ENCODE measurements at places on chromosomes 7 and 10.

GRCh38 chr10:71622154-71622526 lies 97.4 kb downstream of the C10orf105 start:
- no peak for DNase-seq

GRCh38 chr10:78672918-78673317 lies 395.8 kb upstream of the ZMIZ1 start:
- DNase-seq: no peak

- peak; percentile 41 for DNase-seq
Observed at GRCh38 chr10:71623098-71623985, 96.2 kb downstream of the C10orf105 start.

DNA sequence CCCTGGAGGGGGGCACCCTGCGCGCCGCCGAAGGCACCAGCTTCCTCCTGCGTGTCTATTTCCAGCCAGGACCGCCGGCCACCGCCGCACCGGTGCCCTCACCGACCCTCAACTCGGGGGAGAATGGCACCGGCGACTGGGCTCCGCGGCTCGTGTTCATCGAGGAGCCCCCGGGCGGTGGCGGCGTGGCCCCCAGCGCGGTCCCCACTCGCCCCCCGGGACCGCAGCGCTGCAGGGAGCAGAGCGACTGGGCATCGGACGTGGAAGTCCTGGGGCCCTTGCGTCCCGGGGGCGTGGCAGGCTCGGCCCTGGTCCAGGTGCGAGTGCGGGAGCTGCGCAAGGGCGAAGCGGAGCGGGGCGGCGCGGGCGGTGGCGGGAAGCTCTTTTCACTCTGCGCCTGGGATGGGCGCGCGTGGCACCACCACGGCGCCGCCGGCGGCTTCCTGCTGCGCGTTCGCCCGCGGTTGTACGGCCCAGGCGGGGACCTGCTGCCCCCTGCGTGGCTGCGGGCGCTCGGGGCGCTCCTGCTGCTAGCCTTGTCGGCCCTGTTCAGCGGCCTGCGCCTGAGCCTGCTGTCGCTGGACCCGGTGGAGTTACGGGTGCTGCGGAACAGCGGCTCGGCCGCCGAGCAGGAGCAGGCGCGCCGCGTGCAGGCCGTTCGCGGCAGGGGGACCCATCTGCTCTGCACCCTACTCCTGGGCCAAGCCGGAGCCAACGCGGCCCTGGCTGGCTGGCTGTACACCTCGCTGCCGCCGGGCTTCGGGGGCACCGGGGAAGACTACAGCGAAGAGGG lies 594 bp downstream of the CNNM1 start:
- no peak for DNase-seq

GRCh38 chr10:129030996-129031843 lies 435.8 kb upstream of the MGMT start:
- DNase-seq: peak; percentile 25

DNA sequence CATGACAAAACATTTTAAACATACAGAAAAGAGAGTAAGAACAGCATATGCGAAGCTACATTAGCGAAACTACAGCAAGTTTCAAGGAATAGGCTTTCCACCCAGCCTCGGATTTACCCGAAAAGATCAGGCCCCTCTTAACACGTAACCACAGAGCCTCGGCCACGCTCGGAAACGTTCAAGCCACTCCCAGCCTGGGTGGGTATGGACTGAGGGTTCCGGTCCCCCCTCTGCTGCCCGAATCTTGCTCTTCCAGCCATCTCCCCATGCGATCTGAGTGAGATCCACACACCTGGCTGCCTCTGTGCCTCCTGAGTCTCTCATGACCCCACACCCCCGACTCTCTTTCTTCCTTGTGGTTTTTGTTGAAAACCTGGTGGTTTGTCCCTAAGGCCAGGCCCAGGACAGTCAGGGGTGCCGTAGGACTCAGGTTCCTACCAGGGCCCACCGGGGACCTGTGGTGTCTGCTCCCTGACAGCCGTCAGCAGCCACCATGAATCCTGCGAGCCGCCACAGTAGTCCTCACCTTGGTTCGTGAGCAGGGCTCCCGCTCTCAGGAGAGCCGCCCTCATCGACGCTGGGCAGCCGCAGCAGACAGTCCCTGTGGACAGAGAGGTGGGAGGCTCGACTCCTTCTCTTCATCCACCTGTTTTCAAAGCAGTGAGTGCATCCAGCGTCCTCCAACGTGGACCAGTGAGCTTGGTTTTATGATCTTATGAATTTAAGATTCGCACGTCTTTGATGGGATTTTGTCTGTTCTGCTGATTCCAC lies 18.5 kb downstream of the KNDC1 start:
- no peak for DNase-seq

GRCh38 chr10:118365702-118366101 lies 23.6 kb upstream of the FAM204A start:
- no peak for DNase-seq

DNA sequence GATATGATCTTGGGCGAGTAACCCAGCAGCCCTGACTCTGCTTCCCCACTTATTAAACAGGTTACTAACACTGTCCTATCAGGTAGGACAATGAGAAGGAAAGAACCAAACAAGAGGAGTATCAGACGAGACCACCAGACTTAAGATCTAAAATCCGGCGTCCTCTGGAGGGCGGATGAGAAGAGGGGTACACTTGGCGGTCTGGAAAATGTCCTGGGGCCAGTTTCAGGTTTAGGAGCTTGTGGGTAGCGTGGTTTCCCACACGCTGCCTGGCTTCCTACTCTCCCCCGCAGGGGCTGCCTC lies 635 bp downstream of the ZNF32 start:
- DNase-seq: peak; percentile 3

DNA sequence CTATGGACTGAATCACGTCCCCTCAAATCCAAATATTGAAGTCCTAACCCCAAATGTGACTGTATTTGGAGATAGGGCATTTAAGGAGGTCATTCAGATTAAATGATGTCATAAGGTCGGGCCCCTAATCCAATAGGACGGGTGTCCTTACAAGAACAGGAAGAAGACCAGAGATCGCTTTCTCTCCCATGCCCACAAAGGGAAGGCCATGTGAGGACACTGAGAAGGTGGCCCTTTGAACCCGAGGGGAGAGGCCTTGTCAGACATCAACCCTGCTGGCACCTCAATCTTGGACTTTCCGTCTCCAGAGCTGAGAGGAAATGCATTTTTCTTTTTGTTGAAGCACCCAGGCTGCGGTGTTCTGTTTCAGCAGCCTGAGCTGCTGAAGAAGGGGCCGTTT lies 72.3 kb upstream of the KLF6 start:
- DNase-seq: peak; percentile 92

DNA sequence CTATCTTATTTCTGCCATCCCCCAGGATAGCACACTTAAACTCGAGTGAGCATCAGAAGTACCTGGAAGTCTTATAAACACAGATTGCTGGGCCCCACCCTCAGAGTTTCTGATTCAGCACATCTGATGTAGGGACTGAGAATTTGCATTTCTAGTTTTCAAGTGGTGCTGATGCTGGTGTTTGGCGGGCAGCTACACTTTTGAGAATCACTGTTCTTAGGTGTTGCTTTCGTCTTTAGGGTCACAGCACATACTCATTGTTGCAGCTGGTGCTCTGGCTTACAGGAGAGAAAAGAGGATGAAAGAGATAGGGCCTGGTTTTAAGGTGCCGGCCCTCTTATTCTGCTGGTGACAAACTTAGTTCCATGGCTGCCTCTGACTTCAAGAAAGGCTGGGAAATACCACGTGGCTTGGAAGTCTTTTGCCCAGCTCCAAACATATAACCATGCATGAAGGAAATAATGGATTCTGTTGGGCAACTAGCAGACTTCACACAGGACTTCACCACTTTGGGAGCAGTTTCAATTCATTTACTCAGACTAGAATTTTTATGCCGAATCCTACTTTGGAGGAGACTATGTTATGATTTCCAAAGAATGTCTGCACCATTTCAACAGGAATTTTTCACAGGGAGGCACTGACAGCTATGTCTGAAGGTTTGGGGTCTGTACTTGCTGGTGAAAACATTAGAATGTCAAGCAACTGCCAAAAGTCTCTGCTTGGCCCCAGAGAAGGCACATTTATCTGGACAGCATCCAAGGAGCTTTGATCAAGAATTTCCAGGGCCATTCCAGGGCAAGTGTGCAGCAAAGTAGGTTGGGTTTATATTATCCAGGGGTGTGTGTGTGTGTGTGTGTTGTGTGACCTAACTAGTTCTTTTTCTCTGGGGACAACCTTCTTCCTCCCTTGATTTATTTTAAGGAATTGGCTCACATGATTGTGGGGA lies 6.9 kb upstream of the MINDY4 start:
- no peak for DNase-seq

DNA sequence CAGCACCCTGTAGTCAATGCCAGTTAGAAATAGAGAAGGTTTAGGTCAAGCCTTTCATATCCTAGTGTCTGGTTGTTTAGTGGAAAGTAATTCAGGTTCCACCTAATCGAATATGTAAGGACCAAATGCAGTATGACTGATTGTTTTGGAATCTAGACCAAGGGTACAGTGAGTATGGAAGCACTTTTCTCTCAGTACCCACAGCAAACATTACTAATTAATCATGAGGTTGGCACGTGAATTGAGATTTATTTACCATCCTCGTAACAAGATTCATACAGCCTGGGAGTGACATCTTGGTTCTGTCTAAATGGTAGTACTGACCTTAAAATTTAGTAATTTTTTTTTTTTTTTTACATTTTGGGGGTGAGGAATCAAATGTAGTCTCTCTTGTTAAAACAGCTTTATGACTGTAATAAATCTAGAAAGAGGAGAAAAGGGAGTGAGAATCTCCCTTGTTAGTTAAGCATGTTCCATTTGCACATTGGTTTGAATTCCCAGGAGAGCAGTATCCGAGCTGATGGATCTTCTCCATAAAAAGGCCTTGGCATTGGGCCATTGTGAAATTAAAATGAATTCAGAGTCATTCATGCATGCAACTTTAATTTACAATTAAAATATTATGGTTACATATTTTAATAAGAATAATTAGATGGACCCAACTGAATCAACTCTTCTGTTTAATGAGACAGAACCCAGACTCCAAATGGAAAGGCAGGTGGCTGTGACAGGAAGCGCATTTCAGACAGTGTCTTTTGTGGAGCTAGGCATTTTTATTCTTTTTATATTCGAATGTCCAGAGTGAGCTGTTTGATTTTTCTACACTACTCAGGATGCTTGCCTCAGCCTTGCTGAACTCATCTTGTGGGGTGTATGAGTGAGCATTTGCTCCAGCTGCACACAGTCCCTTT lies 57.6 kb downstream of the SNX10 start:
- DNase-seq: no peak

- DNase-seq: no peak
Observed at GRCh38 chr10:61970182-61971002, 68.9 kb downstream of the ARID5B start.

DNA sequence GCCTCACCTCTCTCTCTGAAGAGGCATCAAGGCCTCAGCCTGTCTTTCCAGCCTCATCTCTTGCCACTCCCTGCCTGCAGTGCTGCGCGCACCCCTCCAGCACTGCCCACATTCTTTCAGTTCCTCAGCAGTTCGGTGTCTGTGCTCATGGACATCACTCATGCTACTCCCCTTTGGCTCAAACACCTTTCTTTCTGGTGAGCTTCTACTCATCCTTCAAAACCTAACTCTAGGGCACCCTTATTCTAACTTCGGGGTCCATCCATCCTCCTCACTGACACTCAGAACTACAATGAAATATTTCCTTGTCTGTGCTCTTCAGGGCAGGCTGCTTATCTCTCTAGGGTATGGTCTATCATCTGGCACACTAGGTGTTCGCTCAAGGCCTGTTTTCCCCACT lies 169.9 kb upstream of the BMPER start:
- no peak for DNase-seq

GRCh38 chr7:43136064-43136463 lies 23.6 kb downstream of the HECW1 start:
- no peak for DNase-seq

- DNase-seq: peak; percentile 48
Observed at GRCh38 chr10:7525314-7526016, 114.6 kb upstream of the SFMBT2 start.

GRCh38 chr7:37445790-37446189 lies 2.9 kb downstream of the ELMO1 start:
- DNase-seq: no peak

GRCh38 chr7:30253796-30254165 lies 30.6 kb upstream of the ZNRF2 start:
- no peak for DNase-seq

GRCh38 chr7:50356945-50357268 lies 52.4 kb downstream of the IKZF1 start:
- no peak for DNase-seq

GRCh38 chr7:113664867-113665266 lies 253.9 kb downstream of the PPP1R3A start:
- peak; percentile 1 for DNase-seq

DNA sequence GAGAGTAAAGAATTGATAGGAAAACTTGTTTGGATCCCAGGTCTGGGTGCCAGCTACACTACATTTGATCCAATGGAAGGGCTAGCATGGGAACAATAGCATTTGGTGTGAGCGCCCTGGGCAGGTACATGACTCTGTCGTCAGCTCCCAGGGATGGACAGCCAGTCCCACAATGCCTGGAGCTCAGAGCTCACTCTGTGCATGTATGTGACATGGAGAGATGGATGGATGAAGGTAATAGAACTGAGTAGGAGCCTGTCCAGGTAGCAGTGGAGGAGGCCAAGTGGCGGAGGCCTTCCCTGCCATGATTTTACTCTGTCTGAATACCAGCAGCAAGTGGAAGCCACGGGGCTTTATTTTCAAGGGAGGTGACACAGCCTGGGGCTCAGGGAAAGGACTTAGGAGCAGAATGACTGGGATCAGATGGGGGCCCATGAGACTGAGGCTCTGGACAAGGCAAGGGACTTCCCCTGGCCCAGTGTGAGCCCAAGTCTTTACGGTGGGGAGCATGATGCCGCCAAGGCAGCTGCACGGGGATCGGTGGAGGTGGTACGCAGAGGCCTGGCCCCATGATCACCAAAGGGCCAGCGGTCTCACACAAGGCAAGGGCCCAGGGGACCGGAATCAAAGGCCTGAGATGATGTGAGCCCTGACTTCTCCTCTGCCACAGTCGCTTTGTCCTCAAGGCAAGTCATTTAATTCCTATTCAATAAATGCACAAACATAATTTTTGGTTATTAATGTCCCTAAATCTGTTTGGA lies 5.9 kb downstream of the PTPRE start:
- no peak for DNase-seq

DNA sequence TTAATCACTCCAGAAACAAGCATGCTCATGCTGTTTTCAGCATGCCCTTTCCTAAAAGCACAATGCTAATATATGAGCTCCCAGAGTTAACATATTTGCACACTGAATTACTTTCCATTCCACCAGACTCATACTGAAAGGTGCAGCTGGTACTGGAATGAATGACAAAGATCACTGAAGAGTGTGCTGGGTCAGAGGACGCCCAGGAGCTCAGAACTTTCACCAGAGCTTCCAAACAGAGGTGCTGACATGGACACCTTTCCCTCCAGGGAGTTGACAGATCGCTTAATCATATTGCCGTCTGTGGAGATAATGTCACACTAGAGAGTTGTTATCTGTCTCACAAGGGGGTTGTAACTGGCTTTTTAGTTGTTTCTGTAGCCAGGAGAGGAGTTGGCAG lies 292.9 kb downstream of the LHFPL3 start:
- DNase-seq: no peak
